Lung microvascular endothelial cell (primary cell): ENCODE measurements at places on chromosomes 4 and X. TPM values are rescaled to one million over a fixed set of nuclear protein-coding genes. Genes with fewer than 3 reads are reported as not detected.

The PCGF3 gene
- 30.5 and 47.8 TPM in 2 replicates for total RNA-seq

The TBX22 gene
- not detected in 2 replicates for total RNA-seq

The IL2 gene
- total RNA-seq, result not detected in 2 replicates

The CDKL2 gene
- under 0.01 TPM in 2 replicates for total RNA-seq

The CHRNA9 gene
- not detected in 2 replicates for total RNA-seq

The NAP1L5 gene
- total RNA-seq, result 2.2 and 2.6 TPM in 2 replicates

The SHROOM3 gene
- total RNA-seq, result under 0.01 TPM in 2 replicates

The TIGD4 gene
- not detected in 2 replicates for total RNA-seq

The GIMD1 gene
- total RNA-seq, result not detected in 2 replicates

The ERCC6L gene
- total RNA-seq, result 0.60 and 2.2 TPM in 2 replicates

The PRR32 gene
- total RNA-seq, result not detected in 2 replicates

The COL4A6 gene
- 0.20 and 2.4 TPM in 2 replicates for total RNA-seq

The MAGEA10 gene
- not detected in 2 replicates for total RNA-seq

The USP26 gene
- not detected in 2 replicates for total RNA-seq
